Activated T-helper 1 cell treated with anti-CD3 and anti-CD28 coated beads, Interleukin-2, amount 50 U/mL, for 16 hours (primary cell): ENCODE measurements at places on chromosomes 2 and 18.

DNA sequence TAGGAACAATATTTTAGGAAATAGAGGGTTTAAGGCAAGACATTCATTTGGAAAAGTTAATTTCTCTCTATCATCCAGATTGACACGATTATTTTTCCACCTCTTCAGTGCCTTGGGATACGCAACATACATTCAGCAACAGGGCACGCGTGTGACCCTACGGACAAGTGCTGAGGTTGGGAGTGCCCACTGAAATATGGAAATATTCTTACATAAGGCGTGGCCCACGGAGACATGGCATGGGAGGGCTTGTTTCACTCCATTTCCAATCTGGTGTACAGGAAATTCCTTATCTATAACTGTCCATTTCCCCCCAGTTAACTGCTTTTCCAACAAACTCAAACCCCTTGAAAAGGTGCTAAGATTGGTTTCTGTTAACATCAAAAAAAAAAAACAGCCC is 20.9 kb upstream of the KIDINS220 start:
- no peak for DNase-seq

- no peak for DNase-seq
Measured at GRCh38 chr2:208253600-208254117, 1.2 kb downstream of the IDH1 start.

GRCh38 chr2:127678531-127678930 is 3.2 kb upstream of the LIMS2 start:
- DNase-seq = no peak

DNA sequence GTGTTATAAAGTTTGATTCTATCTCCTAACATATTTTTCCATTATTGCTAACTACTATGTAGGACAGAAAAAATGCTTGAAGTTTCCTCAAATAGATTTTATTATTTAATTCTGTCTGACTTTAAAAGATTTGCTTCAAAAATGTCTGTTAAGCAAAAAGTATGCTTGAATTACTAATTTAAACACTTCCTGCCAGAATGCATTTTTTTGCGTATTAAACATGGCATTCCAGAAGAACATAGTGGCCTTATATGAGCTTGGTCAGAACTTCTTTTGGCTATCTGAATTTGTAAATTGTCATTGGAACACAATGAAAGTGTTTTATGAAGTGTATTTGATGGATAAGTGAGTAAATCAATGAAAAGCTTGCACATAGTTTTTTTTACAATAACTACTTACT is 37.8 kb downstream of the MBD5 start:
- no peak for DNase-seq

- DNase-seq = no peak
Measured at GRCh38 chr2:75807992-75808391, 97.3 kb upstream of the GCFC2 start.

DNA sequence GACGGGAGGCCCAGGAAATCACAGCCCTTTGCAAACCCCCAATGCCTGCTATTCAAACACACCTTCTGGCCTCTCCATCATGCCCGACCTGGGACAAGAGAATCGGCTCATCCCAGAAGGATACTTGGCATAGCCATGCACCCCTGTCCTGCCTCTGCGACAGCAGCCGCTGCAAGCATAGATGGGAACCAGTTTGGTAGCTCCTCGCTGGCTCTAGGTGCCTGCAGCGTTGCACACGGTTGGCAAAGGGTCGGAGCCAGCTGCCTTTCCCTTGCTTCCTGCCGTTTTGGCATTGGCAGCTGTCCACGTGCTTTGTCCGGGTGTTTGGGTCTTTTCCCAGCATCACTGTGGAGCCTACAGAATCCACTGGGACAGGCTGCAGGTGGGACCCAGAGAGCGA is 76.9 kb downstream of the TWIST2 start:
- DNase-seq = no peak

DNA sequence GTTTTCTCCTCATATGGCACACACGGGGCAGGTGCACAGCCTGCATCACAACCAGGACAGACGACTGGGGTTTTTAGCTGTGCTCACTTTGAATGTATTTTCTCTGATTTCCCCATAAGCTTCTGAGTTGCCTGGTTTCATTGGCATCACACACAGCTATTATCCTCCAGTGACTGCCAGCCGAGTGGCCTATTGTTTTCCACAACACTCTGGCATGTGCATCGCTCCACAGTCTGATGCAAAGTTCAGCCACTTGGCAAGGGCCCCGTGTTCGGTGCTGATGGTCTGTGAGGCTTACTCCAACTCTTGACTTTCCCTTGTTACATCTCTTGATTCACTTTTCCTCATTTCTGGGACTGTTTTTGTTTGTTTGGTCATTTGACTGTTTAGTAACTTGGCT is 593.1 kb downstream of the CBLN2 start:
- DNase-seq = no peak

GRCh38 chr2:191301971-191302370 is 56.8 kb downstream of the MYO1B start:
- DNase-seq = no peak

GRCh38 chr2:3127710-3128109 is 249.9 kb downstream of the EIPR1 start:
- no peak for DNase-seq

GRCh38 chr2:68716604-68717304 is 17.9 kb upstream of the ARHGAP25 start:
- no peak for DNase-seq

GRCh38 chr2:226643946-226644282 is 155.7 kb downstream of the IRS1 start:
- DNase-seq = no peak

DNA sequence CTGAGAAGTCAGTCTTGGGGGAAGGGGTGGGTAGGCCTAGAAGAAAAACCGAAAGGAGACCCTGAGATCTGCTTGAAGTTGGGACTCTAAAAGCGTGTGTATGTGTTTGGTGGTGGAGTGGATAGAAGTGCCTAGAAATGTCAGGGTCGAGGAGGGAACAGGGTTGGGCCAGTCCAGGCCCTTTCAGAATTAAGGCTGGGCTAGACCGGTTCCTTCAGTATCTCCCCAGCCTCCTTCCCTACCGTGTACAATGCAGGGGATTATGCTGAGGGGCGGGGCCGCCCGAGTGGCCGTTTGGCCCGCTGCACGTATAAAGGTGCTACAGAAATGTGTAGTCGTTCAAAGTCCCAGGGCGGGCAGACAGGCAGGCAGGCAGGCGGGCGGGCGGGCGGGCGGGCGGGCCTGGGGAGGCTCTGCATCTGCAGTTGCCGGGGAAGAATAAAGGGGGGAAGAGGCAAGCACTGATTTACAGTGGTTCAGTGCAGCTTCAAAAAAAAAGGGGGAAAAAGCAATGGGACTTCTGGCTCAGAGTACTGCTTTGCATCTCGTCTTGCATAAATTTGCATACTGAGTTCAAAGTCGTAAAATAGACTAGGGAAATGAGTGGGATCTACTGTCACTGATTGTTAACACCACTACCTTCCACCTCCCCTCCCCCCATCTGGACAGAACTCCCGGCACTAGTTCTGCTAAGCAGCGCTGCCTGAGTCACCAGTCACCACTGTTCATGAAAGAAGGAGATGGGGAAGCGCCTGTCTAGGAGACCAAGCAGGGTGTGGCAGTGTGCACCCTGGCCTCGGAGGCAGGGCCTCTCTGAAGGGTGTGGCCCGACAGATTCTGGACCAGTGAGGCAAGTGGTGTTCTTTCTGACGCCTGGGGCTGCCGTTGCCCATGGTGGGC is 3.6 kb downstream of the IGFBP2 start:
- no peak for DNase-seq

GRCh38 chr2:101698844-101699754 is 1.6 kb downstream of the MAP4K4 start:
- no peak for DNase-seq
